ENCODE measurements at places on chromosomes 2 and 18.

DNA sequence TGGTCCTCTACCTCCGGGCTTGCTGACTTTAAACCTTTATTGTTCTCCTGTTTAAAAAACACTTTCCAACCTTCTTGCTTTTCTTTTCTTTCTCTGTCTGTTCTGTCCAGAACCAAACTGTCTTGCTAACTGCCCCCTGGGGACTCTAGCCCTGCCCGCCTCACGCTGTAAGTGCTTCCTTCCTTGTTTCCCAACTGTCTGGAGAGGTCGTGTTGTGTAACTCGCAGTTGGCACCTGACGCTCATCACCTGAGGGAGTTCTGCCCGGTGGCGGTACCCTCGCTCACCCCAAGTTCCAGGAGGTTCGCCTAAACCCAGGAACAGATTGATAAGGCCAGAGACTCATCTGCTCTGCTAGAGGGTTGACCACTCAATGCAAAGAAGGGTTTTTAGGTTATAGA, 123.4 kb downstream of the MTCL1 start:
- DNase-seq, result no peak

GRCh38 chr2:138391946-138392345, 109.6 kb upstream of the SPOPL start:
- no peak for DNase-seq

- no peak for DNase-seq
Measured at GRCh38 chr18:44541159-44541558, 139.5 kb upstream of the SETBP1 start.

DNA sequence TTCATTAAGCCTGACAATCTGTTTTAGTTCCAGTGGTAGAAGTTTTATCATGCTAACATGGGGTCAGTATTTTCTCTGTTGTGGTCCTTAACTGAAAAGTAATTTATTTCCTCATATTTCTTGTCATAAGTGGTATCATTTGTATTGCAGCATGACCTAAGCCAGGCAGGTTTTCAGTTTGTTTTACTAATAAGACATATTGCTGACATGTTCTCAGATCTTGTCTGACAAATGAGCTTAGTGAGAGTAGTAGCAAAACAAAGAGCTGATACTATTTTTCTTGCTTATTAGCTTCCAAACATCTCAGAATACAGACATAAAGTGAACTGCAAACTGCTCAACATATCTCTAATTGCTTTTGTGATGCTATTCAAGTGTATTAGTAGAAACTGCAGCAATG, 293.6 kb downstream of the DSEL start:
- no peak for DNase-seq

DNA sequence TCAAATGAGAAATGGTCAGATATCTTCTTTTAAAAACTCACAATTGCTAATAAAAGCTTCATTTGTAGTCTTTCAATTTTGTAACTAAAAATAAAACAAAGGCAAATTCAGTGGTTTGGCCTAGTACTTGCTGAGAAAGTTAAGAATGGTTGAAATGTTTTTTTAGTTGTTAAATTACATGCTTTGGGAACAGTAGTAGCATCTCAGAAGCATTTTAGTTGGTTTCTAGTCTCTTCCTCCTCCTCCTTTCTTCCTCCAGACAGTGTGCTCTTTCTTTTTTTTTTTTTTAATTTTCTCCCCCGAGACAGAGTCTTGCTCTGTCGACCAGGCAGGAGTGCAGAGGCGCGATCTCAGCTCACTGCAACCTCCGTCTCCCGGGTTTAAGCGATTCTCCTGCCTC, 9.8 kb downstream of the TRAK2 start:
- DNase-seq, result no peak

GRCh38 chr2:221006084-221006483, 566.0 kb downstream of the EPHA4 start:
- no peak for DNase-seq

- DNase-seq, result no peak
Measured at GRCh38 chr18:8854550-8854949, 149.2 kb downstream of the MTCL1 start.

GRCh38 chr2:108169982-108170625, 69.7 kb upstream of the SULT1C3 start:
- DNase-seq, result no peak

DNA sequence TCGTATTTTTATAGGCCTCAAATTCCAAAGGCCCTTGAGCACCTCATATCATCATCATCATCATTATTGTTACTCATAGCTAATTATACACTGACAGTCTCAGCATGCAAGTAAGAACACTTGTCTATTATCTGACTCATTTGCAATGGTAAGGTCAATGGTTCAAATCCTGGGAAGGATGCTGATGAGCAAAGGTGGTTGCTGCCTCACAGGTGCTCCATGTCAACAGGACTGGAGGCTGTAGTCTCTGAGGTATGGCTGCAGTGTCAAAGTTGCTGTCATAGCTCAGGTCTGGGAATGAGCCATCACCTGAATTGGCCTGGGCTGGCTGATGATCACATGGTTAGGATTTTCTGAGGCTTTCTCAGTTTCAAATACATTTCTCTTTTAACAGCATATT, 379.3 kb downstream of the BCL11A start:
- DNase-seq, result no peak

- no peak for DNase-seq
Measured at GRCh38 chr18:73841661-73842060, 306.0 kb downstream of the FBXO15 start.

GRCh38 chr2:128640845-128641360, 322.2 kb upstream of the HS6ST1 start:
- DNase-seq, result no peak

DNA sequence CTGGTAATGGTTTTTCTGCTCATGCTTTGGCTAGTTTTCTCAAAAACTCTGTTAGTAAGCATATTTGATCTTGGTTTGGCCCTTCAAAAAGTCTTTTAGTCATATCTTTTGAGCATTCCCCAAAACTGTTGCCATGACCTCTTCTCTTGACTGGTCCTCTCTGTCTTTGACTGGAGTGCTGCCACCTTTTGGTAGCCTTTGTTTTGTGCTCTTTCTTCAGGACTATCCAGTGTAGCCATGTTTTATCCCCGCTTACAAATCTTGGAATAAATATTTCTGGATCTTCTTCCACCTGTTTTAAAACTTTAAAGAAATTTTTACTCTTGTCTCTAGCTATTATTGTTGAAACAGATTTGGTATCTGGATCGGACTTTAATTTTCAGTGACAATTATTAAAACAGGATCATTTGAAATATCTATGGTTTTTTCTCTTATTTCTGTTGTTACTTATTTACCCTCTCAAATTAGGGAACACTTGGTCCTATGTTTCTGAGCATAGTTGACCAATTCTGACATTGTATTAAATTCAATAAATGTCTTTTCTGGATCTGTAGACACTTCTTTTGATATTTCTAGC, 965 bp upstream of the ELOA2 start:
- no peak for DNase-seq

GRCh38 chr2:102197389-102198137, 10.7 kb downstream of the IL1RL2 start:
- DNase-seq, result no peak

DNA sequence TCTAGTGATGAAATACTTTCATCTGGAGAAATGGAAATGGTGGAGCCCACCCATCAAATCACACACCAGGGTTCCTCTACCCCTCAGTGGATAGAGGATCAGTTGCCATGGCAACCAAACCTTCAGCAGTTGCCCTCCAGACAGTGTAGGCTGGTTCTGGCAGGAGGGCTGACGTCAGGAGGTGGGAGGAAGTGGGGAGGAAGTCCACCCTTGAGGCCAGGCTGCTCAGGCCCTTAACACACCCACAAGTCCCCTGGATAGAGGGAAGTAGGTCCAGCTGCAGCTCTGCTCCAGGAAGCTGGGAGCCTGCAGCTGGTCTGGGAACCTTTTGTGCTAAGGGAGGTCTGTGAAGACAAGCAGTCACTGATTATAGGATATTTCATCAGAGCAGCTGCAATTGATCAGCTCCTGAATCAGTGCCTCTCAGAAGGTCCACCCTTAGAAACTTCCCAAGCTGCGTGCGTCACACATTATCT, 186.6 kb downstream of the MTX2 start:
- DNase-seq, result peak; percentile 12

- no peak for DNase-seq
Measured at GRCh38 chr2:38716185-38716584, 35.0 kb downstream of the SRSF7 start.

- DNase-seq, result no peak
Measured at GRCh38 chr2:25598911-25599310, 74.5 kb downstream of the DTNB start.

GRCh38 chr2:97766567-97766966, 53.2 kb downstream of the ZAP70 start:
- no peak for DNase-seq

- DNase-seq, result no peak
Measured at GRCh38 chr18:5317186-5317585, 21.7 kb upstream of the ZBTB14 start.

GRCh38 chr2:236705295-236706105, 135.9 kb downstream of the ACKR3 start:
- DNase-seq, result no peak

- no peak for DNase-seq
Measured at GRCh38 chr2:156476850-156477206, 40.6 kb downstream of the GPD2 start.

DNA sequence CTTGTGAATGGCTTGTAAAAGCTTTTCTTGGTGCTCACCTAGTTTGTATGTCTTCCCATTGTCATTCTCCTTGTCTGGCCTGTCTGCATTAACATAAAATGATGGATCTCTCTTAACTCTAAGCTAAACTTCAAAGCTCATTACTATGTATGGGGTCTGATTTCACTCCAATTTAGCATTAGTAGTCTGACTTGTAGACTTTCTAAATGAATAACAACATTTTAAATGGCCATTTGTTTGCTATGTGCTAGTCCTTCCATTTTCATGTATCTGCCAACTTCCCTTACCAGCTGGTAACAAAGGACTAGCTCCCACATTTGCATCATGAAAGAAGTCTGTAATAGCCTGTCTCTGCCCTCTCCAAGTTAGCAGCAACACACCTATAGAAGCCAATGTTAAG, 324.2 kb upstream of the RGPD4 start:
- DNase-seq, result no peak

DNA sequence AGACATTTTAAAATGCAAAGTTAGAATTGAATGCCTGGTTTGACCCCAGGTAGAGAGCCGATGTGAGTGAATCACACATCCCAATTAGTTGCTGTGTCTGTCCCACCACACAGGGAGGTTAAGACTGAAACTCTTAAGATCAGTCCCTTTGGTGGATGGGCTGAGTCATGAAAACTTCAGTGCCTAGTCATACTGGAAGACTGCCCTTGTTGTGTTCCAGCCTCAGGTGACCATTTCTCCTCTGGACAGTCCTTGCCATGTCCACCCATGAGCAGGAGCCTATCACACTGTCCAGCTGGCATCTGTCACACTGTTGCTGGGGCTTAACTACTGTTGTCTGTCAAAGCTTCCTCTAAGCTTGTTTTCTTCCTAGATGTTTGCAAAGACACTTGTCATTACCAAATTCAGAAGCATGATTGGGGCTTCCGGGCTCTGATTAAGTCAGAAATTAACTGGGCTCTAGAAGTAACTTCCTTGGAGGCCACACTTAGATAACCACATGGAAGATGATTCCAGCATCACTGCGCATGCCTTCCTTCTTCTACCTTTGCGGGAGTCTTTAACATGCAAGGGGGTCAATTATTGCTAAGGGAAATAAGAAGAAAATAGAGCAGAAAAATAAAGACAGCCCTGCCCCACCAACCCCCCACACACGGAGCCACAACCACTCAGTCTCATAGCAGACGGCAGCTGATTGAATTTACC, 21.3 kb downstream of the CYRIA start:
- no peak for DNase-seq
